ENCODE measurements at places on chromosomes 16 and 17. TPM values are rescaled to one million over a fixed set of nuclear protein-coding genes. Genes with fewer than 3 reads are reported as not detected.

- DNase-seq = no peak
Measured at GRCh38 chr16:78425891-78426510, 326.5 kb downstream of the WWOX start.

The ASGR2 gene
- total RNA-seq = 0.10 TPM

DNA sequence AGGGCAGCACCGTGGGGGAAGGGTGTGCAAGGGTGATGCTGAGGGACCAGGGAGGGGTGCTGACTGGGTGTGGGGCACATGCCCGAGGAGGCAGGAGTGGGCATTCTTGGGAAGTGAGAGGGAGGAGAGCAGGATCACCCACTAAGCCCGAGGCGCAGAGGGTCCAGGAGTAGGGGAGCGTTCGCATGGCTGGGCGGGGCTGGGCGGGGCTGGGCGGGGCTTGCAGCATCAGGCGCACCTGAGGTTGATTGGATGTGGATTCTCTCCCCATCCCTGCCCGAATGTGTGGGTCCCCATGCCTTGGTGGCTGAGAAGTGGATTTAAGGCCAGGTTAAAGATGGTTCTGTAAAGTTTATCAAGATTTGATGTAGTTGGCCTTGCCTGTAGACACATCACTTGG, 14.2 kb downstream of the BANP start:
- no peak for DNase-seq

The NPW gene
- total RNA-seq = not detected

- no peak for DNase-seq
Measured at GRCh38 chr16:27746076-27746855, 196.3 kb downstream of the KATNIP start.

- DNase-seq = no peak
Measured at GRCh38 chr17:60080545-60080944, 1.8 kb upstream of the HEATR6 start.

GRCh38 chr17:61144137-61144536, 255.5 kb upstream of the TBX2 start:
- no peak for DNase-seq

- DNase-seq = no peak
Measured at GRCh38 chr16:90041896-90042473, 22.7 kb upstream of the DBNDD1 start.

GRCh38 chr16:30009990-30010843, 610 bp downstream of the DOC2A start:
- DNase-seq = no peak

GRCh38 chr16:28891964-28892890, 13.9 kb downstream of the ATP2A1 start:
- no peak for DNase-seq

DNA sequence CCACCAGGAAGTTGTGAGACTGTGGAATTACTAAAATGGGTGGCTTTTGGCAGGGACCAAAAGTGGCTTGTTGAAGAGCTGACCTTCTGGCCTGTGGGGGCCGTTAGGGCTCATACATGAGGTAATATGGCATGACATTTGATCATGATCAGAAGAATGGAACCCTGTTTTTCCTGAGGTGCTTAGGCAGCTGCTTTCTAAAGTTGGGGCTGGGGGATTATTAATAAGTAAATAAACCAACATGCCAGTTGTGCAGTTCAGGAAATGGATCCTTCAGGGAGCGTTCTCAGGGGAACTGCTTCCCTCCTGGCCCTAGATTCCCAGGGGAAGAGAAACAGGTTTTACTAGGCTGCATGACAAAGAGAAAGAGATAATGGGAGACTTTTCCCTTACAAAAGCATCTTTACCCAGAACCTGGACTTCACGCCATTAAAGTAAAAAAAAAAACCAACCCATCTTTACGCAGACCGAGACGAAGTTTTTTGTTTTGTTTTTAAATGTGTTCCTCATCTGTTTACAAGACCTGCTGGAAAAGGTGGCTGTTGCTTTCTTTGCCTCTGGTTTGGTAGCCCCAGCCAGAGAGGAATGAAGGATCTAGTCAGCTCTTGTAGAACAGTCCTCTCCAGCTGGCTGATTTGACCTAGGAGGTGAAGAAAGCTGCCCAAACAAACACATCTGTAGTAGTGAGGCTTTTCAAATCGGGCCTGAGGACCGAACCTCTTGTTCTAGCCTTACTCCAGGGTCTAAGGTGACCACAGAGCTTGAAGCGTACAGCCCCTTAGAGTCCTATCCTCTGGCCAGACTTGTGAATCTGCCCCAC, 22.7 kb downstream of the YPEL2 start:
- no peak for DNase-seq

GRCh38 chr17:37493249-37494027, 3.7 kb downstream of the DUSP14 start:
- no peak for DNase-seq

The NACA2 gene
- not detected for total RNA-seq

- DNase-seq = no peak
Measured at GRCh38 chr17:72304859-72305258, 184.0 kb downstream of the SOX9 start.

DNA sequence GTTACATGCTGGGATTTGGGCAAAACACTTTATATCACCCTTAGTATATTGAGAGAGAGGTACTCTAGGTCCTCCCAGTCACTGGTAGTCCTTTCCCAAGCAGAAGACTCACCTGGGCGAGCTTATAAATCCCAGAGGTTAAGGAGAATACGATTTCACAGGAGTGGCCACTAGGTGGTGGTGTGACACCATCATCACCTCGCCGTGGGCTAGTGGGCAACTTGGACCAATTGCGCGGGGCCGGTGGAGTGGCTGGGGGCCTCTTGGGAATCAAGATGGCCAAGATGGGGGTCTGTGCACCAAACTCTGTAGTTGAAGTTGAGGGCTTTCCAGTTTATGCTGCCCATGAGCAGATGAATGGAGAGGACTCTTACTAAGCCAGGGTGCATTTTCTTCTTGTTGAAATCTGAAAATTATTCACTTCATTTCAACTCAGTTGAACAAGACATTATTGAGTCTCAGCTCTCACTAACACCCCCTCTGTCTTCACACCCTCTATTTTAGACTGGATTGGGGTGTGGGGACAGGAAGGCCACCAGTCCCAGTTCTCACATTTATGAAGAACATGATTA, 38.2 kb upstream of the PIRT start:
- peak; percentile 9 for DNase-seq

GRCh38 chr16:86519649-86520316, 9.5 kb downstream of the FOXF1 start:
- peak; percentile 64 for DNase-seq

DNA sequence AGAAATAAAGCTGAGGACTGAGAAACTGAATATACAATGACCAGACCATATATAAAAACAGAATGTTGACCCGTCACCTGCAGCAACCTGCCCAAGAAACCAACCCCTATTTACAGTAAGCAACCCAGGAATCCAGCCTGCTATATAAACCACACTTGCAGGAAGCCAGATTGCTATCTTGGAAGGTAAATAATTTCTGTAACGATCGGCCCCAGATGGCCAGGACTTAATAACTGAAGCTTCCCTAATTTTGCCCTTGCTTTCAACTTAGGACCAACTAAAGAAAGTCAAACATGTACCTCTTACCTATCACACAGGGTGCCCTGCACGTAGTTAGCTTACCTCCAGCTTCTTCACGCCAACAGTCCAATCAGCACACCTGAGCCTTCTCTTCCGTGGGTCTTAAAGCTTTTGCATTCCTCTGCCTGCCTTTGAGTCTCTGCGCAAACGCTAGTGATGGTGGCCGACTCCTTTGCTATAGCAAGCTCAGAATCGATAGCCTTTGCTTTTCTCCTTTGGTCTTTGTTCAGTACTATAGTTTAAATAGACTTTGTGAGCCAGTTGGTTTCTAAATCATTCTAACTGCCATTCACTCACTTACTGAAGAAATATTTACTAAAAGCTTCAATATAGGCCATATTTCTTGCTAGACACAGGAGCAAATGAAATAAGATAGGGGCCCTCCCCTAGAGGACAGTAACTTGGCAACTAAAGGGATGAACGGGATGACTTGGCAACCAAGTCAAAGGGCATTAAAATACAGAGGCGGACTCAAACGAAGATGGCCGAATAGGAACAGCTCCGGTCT, 31.3 kb downstream of the MPHOSPH6 start:
- no peak for DNase-seq

DNA sequence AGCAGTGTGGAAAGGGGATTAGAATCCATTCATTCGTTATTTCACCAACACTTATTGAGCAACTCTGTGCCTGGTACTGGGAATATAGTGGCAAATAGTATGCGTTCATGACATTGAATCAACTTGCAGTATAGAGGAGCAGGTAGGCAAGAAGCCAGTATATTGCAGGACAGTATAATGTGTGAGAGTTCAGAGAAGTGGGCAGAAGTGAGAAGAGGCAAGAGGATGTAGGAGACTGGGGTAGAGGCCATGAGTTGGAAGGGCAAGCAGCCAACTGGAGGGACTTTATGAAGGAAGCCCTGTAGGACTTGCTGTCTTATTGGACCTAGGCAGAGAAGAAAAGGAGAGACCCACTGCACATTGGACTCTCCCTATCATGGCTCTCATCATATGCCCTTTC, 12.3 kb downstream of the HSD17B2 start:
- DNase-seq = no peak

DNA sequence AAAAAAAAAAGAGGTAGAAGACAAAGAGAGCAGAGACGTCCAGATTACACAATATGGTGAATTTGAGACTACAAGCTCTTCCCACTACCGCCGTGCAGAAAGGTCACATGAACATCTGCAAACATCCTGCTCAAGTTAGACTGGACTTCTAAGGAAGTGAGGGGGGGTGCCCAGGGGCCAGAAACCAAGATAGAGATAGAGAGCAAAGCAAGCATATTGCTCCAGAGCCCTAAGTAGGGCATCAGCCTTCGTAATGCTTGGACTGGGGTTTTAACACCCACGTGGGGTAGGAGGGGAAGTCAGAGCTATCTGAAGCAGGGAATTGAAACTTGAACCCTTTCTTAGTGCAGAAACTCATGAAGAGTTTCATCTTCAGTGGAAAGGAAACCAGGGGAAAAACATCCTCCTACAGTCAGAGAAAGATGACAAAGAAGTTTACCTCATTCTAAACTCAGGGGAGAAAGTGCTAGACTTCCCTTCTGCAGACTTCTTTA, 8.7 kb downstream of the CLEC19A start:
- peak; percentile 63 for DNase-seq

The YPEL2 gene
- 0.86 TPM for total RNA-seq

- DNase-seq = no peak
Measured at GRCh38 chr16:64362193-64362592, 759.7 kb downstream of the CDH11 start.

GRCh38 chr17:42409523-42410318, 13.3 kb downstream of the CAVIN1 start:
- DNase-seq = peak; percentile 80

DNA sequence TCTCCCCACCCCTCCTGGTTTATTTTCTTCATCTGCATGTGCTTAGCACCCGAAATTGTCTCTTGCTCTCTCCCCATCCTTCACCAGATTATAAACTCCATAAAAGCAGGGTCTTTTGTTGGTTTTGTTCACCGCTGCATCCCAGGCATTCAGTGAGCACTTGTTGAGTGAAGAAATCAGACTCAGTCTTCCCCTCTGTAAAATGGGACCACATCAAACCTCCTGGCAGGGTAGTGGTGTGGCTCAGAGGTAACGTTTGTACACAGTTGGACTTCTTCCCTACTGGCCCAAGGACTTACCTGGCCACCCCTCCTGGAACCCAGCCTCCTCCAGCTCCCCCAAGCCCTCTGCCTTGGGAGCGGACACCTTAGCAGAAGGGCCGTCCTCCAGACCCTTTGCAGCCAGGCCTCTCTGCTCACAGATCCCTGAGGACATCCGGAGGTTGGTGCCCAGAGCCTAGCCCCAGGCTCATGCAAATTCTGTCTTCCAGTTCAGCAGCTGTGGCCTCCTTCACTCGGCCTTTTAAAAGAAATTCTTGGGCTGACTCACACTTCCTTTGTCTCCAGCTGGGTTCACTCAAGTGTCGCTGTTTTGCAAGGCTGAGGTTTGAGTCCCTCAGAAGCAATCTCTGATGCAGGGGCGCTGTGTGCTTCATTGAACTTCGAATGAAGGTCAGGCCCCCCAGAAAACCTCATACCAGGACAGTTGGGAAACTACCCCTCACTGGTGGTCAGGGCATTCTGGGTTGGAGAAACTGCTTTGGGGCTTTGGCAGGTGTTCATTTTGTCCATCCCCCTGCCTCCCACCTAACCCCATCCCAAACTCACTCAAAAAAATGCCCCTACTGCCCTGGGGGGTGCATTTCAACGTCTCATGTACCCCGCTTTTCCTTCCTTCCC, 16.8 kb upstream of the RMI2 start:
- DNase-seq = peak; percentile 95

The TMEM100 gene
- 4.6 TPM for total RNA-seq

DNA sequence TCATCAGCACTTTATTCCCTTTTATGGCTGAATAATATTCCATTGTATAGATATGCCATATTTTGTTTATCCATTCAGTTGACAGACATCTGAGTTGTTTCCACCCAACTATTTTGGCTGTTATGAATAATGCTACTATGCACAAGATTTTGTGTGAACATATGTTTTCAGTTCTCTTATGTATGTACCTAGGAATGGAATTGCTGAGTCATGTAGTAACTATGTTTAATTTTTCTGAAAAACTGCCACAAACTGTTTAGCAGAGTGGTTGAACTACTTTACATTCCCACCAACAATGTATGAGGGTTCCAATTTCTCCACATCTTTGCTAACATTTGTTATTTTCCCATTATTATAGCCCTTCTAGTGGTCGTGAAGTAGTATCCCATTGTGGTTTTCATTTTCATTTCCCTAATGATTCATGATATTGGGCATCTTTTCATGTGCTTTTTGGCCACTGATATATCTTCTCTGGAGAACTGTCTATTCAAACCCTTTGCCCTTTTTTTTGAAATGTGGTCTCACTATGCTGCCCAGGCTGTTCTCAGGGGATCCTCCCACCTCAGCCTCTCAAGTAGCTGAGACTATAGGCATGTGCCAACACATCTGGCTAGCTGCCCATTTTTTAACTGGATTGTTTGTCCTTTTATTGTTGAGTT, 26.3 kb downstream of the SMURF2 start:
- peak; percentile 31 for DNase-seq

The NPIPA3 gene
- total RNA-seq = not detected

DNA sequence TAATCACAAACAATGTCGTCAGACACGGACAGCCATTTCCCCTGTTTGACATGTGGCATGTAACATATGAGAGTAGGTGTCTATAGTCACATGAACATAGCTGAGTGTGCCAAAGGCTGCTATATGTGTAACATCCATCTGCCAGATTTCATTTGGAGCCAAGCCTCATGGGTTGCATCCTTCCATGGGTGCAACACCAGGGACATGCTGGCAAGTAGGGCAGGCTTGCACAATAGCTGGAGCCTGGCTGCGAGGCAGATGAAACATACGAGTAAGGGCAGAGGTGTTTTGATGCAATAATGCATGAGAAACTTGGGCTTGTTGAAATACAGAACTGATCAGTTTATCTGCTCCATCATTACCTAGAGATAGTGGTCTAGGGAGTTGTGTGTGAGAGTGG, 9.0 kb upstream of the ZNF689 start:
- no peak for DNase-seq

All from H4 (cell line).